ENCODE measurements at places on chromosomes 11 and 22. TPM values are rescaled to one million over a fixed set of nuclear protein-coding genes. Genes with fewer than 3 reads are reported as not detected.

GRCh38 chr22:48712558-48713271 is 1115.0 kb downstream of the BRD1 start:
- DNase-seq, result no peak

DNA sequence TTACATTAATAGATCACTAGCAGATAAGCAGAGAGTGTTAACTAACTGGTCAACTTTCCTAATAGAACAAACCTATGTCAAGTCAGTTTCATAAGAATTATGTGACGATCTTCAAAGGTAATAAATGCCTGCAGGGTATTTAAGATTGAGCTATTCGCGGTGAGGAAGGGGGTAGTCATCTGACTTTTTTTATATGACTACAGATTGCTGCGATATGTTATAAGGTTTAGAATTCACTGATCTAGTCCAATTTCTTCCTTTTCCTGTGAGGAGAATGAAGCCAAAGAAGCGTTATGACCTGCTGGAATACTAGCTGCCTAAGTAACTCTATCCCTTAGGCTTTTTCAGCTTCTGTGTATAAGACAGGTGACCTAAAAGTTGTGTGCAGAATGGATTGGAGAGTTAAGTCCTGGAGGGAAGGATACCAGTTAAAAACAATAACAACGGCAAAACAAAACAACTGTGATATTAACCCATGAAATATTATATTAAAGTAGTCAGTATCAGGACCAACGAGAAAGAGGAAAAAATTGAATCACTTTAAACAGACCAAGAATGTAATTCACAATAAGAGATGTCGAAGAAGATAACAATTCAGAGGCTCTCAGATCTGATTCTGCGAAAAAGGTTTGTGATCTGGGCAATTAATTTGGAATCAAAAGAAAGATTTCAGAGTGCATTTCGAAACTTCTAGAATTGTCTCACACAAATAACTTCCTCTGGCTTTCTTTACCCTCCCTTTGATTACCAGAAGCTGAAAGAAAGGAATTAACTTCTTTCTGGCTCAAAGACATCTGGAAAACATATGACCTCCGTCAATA is 630 bp downstream of the CASP4 start:
- peak; percentile 37 for DNase-seq

DNA sequence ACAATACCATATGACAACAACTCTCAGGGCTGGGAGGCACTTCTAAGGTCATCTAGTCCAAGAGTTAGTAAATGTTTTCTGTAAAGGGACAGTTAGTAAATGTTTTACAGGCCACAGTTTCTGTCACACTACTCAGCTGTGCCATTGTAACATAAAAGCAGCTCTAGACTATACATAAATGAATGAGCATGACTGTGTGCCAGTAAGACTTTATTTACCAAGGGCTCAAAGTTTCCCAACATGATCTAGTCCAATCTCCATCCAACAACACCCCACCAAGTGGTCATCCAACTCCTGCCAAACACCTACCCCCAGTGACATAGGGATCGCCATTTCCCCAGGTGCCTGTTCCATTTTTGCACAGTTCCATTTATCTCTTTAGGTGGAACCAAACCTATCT is 12.1 kb downstream of the SERGEF start:
- DNase-seq, result no peak

- no peak for DNase-seq
These were observed 1.2 kb upstream of the TSSK2 start for GRCh38 chr22:19129871-19130270.

Gene C11orf86
- not detected for polyA plus RNA-seq

Gene SLC1A2
- polyA plus RNA-seq, result 1.3 TPM

- no peak for DNase-seq
These were observed 36.9 kb downstream of the UBASH3B start for GRCh38 chr11:122692444-122692843.

- DNase-seq, result no peak
These were observed 49.3 kb upstream of the IGLL5 start for GRCh38 chr22:22838148-22838786.

GRCh38 chr22:41504397-41504796 is 35.5 kb downstream of the ACO2 start:
- no peak for DNase-seq

GRCh38 chr22:16601437-16602223 is 9.0 kb upstream of the CCT8L2 start:
- DNase-seq, result no peak

DNA sequence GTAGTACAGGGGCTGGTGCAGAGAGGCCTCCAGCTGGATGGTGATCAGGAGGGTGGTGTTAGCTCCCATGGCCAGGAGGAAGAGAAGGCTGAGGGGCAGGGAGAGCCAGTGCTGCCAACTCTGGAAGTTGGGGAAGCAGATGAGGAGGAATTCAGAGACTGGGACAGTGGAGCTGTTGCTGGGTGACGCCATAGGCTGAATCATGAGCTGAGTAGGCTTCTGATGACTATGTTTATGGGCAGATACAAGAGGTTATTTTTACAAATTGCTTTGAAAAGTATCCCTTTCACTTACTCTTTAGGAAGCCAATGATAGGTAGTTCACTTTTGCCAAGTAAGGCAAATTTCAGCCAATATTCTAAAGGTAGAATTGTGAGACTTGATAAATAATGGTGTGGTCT is 3.1 kb downstream of the OR56A1 start:
- DNase-seq, result no peak

Gene LDHAL6A
- polyA plus RNA-seq, result not detected

GRCh38 chr11:130520271-130520671 is 71.8 kb downstream of the ADAMTS15 start:
- no peak for DNase-seq

GRCh38 chr22:45105281-45105702 is 58.4 kb upstream of the NUP50 start:
- no peak for DNase-seq

GRCh38 chr11:29018631-29019030 is 910.4 kb downstream of the METTL15 start:
- peak; percentile 46 for DNase-seq

DNA sequence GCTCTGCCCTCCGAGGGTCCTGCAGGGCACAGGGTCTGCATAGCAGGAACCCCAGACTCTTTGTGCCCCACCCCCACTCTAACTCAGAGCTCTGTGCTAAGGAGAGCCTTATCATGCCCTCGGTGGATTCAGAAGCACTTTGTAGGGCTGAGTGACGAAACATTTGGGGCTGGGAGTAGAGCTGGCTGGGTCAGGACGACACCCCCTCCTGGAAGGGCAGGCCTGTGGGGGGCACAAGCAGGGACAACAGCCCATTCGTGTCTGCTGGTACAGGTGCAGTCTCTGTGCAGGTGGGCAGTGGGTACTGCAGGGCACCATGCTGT is 8.9 kb downstream of the APOBEC3A start:
- DNase-seq, result no peak

DNA sequence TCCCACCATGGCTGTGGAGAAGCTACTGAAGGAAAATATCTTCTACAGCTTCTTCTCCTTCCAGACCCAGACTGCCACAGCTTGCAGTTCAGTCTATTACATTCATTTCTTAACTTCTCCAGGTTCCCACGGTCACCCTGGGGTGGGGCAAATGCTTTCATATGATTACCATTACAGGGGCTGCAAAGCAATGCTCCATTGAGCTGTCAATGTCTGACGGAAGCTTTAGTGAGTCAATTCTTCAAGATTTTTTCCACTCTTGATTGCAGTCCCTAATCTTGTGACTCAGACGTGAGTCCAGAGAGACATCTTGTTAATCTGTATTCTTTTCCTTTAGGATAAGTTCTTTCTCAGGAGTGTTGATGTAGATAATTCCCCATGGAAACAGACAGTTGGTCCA is 233.4 kb upstream of the DDI1 start:
- peak; percentile 80 for DNase-seq

Gene TECTA
- polyA plus RNA-seq, result 0.30 TPM

Gene DRAP1
- 130 TPM for polyA plus RNA-seq

- DNase-seq, result no peak
These were observed at the start of gene FAM83F for GRCh38 chr22:39994566-39995392. Gene FAM83F (plus strand): TSS chr22:39994954. CDS start chr22:39995043, 89 bp downstream.

- no peak for DNase-seq
These were observed 11.1 kb downstream of the C11orf86 start for GRCh38 chr11:66986178-66986545.

GRCh38 chr11:115930886-115931547 is 426.8 kb upstream of the CADM1 start:
- DNase-seq, result no peak

Gene SIAE
- 67.0 TPM for polyA plus RNA-seq

Gene FZD4
- 17.8 TPM for polyA plus RNA-seq

DNA sequence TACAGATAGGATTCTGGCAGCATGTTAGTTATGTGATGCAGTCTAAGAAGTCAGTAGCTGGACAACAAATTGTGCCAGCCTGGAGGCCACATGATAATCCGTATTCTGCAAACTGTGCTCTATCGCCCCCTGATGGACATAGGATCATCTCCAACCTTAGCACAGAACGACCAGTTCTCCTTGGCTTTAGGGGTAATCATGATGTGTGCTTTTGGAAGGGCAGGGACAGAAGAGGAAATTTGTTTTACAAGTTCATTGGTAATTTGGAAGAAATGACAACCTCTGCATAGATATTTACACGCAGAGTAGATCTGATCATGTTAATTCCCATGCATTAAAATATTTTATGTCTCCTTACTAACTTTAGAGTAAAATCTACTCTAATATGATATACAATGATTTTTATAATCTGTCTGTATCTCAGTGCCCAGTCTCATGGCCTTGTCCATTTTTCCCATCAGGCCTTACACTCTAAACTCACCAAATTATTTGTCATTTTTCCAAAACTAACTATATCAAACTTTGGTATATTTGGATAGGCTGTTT is 12.1 kb downstream of the OR10D3 start:
- peak; percentile 28 for DNase-seq

Gene ZNF280B
- 0.81 TPM for polyA plus RNA-seq

Gene TBX10
- polyA plus RNA-seq, result not detected

DNA sequence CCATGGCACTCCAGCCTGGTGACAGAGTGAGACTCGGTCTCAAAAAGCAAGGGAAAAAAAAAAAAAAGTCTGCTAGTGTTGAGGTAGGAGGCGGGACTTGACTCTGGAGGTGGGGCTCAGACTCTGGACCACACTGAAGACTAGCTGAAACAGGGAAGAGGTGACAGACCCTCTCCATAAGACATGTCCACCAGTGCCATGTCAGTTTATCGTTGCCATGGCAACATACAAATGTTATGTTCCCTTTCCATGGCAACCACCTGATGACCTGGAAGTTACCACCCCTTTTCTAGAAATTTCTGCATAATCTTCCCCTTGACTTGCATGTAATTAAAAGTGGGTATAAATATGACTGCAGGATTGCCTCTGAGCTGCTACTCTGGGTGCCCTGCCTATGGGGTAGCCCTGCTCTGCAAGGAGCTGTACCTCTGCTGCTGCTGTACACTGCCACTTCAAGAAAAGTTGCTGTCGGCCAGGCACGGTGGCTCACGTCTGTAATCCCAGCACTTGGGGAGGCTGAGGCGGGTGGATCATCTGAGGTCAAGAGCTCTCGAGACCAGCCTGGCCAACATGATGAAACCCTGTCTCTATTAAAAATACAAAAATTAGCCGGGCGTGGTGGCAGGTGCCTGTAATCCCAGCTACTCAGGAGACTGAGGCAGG is 55.1 kb downstream of the KIAA1671 start:
- no peak for DNase-seq

- DNase-seq, result no peak
These were observed 173.9 kb upstream of the SYN3 start for GRCh38 chr22:33232071-33232470.

Gene CLMP
- polyA plus RNA-seq, result 151 TPM

DNA sequence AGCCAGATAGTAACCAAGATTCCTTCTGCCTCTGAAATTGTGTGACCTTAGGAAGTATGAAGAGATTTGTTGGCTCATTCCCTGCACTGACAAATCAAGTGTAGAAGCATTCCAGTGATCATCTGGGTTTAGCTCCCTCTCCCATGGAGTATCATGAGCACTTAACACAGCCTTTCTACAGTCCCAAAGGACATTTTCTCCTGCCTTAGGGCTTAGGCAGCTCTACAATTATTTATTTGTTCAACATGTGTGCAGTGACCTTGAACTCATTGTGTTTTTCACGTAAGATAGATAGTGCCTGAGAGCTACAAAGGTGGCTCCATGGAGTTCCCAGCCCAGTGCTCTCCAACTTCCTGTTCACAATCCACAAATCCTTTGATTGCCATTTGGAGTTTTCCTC is 94.8 kb upstream of the FAT3 start:
- peak; percentile 14 for DNase-seq

DNA sequence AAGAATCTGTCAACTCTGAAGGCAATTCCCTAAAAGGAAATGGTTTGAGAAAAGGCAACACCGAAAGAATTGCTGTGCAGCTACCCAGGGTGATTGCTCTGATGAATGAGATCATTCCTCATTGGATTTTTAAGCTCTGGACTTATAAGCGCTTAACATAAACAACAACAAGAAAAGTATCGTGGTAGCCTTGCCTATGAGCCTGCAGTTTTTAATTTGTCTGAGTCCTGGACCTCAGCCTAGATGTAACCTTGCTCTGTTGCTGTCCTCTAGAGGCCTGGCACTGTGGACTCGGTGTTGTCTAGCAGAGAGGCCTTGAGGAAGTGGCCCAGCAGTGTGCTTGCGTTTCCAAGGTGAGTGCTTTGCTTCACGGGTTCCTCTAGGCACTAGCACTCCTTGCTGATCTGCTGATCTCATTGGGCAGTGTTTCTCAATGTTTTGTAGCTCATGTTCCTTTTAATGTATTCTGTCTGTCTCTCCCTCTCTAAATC is 20.4 kb downstream of the CCDC81 start:
- peak; percentile 52 for DNase-seq

DNA sequence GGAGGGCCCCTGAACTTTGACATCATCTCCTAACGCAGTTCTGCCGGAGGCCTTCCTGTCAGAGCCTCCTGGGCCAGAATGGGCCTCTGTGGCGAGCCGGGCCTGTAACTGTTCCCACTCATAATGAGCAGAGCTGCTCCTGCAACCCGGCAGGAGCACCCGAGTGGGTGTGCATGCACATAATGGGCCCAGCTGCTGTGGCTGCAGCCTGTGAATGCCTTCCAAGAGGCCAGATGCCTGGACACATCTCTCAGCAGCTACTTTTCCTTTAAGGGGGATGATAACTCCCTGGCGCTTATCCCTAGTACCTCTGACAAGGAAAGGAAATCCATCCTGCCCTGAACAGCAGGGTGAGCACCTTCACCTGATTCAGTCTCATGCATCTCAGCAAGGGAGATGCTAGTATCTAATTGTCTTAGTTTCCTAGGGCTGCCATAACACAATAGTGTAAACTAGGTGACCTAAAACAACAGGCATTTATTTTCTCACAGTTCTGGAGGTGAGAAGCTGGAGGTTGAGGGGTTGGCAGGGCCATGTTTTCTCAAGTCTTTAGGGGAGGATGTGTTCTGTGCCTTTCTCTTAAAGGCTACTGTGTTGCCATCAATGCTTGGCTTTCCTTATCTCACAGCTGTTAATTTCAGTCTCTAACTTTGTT is 120.5 kb downstream of the TEAD1 start:
- DNase-seq, result no peak

DNA sequence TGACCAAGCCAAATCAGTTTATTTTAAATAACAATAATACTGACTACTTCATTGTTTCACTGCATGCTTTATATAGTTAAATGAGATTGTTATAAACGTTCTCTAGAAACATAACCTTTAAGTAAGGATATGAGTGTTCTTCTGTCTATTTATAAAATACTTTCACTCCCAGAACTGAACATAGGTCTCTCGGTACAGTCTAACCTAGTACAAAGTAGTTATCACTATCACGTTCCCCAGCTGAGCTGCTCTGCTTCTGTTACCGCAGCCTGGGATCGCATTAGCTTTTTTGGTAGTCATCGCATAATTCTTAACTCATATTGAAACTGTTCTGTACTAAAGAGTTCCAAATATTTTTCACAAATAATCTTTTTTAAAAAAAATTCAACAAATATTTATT is 143.6 kb downstream of the WNT11 start:
- no peak for DNase-seq

Gene LYVE1
- polyA plus RNA-seq, result 0.08 TPM
